ENCODE measurements at places on chromosomes 11 and 22.

DNA sequence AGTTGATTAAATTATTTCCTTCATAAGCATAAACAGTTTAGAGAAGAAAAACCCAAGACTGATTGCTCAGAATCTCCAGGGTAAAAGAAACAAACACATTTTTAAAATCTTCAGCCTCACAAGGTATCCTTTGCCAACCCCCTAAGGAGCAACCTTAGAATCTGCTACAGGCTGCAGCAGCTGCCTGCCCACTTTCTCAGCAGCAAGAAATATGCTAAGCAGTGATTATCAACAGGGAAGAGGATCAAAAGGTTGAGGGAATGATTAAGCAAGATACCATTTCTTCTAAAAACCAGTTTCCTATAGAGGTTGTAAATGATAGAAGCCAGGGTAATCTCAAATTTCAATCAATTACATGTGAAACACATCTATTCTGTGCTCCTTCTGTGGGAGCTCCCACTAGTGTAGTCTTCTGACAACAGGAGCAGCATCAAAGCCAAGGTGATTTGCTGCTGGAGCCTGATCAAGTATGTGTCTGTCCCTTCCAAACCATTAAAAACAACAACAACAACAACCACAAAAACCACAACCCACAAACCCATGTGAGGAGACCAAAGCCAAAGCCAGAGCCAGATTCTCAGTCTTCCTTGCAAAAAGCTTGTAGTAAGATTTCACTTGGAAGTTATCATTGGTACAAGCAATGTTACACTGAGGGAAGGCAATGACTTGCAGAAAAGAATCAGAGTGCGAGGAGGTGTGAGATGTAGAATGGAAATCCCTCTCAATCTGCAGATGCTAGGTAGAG is 761.2 kb downstream of the DLG2 start:
- no peak for DNase-seq

DNA sequence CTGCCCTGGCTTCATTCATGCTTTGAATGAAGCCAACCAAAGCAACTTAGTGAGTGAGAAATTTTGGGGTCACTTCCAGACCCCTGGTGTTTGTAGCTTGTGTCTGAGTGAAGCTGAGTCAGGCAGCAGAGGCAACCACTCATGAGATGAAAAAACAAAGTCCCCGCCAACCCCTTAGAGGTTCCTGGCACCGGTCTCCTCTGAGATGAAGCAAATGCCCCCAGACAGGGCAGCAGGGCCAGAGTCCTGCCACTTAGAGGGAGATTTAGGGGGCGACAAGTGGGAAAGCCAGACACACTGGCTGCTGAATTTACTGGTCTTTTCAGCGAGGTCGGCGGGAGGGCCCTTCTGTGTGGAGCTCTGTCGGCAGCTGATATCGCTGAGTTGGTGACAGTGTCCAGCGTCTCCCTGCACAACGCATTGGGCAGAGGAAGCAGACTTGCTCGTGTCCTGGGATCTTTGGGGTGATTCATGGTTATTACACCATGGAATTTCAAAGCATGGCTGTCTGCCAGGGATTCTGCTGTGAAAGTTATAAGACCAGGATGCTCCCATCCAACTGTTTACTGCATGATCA is 482.6 kb downstream of the MIAT start:
- DNase-seq: peak; percentile 89

DNA sequence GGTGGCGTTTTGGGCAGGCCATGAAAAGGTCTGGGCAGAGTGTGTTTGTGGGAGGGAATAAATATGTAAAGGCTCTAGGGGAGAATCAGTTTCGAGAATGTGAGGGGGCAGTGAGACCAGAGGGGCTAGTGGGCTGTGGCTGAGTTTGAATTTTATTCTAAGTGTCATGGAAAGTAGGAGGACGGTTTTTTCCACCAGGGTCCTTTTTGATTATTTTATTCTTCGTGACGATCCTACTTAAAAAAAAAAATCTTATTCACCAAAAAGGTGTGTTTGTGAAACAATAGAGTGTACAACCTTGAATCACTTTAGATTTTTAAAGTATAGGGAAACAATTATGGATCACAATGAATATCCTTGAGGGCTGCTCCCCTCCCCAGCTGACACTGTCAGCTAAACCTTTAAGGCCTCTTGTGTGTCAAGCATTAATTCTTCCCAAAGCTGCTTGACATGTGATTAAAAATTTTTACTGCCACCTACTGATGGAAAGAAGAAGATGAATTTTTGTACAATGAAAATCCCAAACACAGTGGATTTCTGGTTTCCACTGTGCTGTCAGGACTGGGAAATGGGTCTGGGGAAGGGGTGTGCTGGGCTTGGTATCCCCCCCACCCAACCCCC is 107.5 kb upstream of the OR4B1 start:
- DNase-seq: peak; percentile 68

GRCh38 chr11:22203281-22203680 is 10.4 kb downstream of the ANO5 start:
- no peak for DNase-seq

DNA sequence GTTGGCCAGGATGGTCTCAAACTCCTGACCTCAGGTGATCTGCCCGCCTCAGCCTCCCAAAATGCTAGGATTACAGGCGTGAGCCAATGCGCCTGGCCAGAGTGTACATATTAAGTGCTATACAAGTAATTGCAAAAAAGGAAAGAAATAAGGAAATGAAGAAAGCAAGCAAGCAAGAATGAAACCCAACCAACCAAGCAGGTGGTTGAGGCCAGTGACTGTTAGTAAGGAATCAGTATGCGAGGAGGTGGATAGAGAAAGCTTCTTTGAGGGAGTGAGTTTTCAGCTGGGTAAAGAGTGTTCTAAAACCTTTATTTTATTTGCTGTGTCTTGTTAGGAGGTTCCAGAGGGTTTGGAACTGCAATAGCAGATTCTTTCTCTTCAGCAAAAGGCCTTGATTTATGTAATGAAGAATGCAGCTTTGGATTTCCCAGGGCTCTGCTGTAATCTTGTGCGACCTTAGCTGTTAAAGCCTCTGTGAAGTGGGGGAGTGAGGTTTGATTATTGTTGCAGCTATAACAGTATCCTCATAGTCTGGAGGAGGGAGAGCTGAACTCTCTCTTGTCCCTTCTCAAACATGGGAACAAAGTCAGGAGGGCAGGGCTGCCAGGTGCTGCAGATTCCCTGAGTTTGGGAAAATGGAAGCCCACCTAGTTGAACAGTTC is 5.7 kb downstream of the AMPD3 start:
- no peak for DNase-seq

DNA sequence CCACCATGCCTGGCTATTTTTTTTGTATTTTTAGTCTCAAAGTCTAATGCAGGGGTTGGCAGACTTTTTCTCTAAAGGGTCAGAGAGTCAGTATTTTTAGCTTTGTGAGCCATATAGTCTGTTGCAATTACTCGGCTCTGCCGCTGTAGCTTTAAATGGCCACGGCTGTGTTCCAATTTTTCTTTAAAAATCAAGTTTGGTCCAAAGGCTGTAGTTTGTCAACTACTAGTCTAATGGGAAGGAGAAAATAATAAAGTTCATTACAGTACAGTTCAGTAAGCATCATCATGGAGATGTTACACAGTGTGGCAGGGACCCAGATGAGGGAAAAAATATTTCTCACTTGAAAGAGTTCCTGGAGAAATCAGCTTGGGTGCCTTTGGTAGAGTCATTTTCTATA is 107.6 kb downstream of the CSNK2A3 start:
- peak; percentile 25 for DNase-seq

GRCh38 chr11:69969890-69970784 is 108.0 kb upstream of the ANO1 start:
- no peak for DNase-seq

GRCh38 chr22:41827671-41828070 is 5.2 kb upstream of the SREBF2 start:
- no peak for DNase-seq

DNA sequence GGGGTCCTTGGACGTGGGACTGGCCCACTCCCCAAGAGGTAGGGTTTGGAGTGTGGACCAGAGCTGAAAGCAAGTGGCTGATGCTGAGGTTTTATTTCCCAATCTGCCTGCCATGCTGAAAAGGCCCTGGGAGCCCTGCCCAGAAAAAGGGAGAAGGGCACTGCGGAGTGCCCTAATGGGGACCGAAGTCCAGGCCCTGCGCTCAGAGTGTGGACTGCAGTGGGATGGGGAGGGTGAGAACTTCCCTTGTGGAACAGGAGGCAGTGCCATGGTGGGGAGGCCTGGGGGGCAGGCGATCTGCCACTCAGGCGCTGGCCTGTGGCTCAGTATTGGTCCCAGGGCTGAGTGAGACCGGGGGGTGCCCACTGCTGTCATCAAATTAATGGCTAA is 4.3 kb downstream of the GPR152 start:
- no peak for DNase-seq

- DNase-seq: peak; percentile 87
Measured at GRCh38 chr11:122628810-122629555, 26.5 kb upstream of the UBASH3B start.

DNA sequence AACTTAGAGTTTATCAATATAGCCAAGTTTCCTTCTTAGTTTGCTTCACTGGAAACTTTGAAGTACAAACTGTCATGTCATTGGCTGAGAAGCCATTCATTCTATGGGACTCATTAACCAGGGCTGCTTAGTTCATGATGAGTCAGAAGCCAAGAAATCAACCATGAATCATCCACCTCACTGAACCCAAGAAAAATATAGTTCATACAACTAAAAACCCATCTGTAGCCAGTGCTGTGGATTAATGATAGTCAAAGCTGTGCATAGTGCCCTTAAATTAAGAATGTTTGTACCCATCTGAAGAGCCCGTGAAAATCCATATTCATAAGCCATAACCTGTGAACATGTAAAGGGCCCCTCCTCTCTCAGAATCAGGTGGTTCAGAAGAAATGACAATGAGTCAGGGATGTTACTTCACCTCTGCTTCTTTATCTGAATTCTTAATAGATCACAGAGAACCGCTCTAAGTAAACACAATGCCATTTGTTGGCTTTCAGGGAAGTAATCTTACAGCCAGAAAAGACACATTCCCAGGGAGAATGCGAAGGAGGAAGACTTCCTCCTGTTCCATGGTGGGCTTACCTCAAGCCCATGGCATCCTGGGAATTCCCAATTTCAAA is 25.4 kb downstream of the MMP20 start:
- peak; percentile 95 for DNase-seq

DNA sequence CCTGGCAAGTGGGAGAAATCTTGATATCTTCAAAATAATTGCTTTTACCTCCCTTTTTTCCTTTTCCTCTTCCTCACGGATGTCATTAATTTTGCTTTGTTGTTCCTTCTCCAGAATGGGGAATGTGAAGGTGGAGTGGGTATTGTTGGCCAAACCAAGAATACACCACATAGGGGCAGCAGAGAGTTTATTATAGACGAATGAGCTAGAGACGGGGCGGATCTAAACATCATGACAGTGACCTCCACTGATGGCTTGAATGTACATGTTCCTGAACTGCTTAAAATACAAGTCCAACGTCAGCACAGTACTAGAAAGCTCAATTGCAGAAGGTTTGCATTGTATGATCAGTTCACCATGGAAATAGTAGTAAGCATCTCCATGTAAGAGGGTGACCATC is 122.3 kb upstream of the SNX19 start:
- DNase-seq: peak; percentile 53

GRCh38 chr11:104105155-104105554 is 58.8 kb downstream of the PDGFD start:
- DNase-seq: peak; percentile 10

GRCh38 chr11:70186936-70187335 is 16.2 kb upstream of the FADD start:
- no peak for DNase-seq

- peak; percentile 62 for DNase-seq
Measured at GRCh38 chr11:1150769-1151365, 6.9 kb upstream of the MUC5AC start.

- DNase-seq: no peak
Measured at GRCh38 chr11:116502641-116503061, 270.1 kb downstream of the BUD13 start.

- DNase-seq: peak; percentile 60
Measured at GRCh38 chr22:40484906-40485669, 114.7 kb downstream of the SGSM3 start.

DNA sequence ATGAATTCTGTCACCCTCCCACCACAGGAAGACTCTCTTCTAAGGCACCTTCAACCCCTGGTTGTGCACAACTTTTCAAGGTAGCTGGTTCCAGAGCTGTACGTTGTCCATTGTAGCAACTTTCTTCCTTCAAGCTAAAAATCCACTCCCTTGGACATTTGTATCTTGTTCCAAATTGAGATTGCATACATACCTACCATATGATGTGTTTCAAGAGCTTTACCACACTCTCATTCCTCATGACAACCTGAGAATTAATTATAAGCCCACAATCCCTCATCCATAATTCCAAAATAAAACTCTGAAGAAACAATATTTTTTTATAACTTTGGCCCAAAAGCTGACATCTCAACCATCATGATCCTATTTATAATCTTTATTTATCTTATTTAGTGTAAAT is 3.0 kb downstream of the OR52W1 start:
- DNase-seq: peak; percentile 37

DNA sequence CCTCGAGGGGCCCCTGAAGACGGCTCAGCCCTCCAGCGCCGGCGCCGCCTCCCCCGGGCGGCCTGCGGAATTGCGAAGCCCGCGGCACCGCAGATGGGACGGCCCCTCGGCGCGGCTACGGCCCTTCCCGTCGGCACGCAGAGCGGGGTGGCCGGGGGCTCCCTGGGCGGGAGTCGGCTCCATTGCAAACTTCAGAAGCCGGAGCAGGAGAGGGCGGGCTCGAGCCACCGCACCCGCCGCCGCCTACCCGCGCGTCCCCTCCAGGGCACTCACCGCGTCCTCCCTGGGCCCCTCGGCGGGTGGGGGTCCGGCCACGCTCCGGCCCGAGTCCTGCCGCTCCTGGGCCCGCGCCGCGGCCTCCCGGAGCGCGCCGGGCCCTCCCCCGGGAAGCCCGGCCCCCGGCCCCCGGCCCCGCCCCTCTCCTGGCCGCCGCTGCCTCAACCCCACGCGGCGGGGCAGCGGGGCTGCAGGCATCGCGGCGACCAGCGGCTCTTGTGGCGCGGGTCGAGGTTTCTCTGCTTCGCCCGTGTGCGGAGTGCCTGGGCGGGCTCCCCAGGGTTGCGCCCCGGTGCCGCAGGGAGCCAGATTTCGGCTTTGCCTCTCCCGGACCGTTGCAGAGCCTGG is at the start of gene PACSIN3:
TSS of gene PACSIN3 (minus strand) at position 359 of the 624 bp plus-strand sequence. CDS start 3,707 bp downstream, outside the sequence.
- peak; percentile 60 for DNase-seq

GRCh38 chr11:118623269-118623655 is 15.8 kb downstream of the PHLDB1 start:
- DNase-seq: peak; percentile 61

GRCh38 chr11:118415739-118416068 is 14.3 kb downstream of the ATP5MG start:
- DNase-seq: peak; percentile 98

- no peak for DNase-seq
Measured at GRCh38 chr11:65958291-65958690, 3.2 kb upstream of the SART1 start.

DNA sequence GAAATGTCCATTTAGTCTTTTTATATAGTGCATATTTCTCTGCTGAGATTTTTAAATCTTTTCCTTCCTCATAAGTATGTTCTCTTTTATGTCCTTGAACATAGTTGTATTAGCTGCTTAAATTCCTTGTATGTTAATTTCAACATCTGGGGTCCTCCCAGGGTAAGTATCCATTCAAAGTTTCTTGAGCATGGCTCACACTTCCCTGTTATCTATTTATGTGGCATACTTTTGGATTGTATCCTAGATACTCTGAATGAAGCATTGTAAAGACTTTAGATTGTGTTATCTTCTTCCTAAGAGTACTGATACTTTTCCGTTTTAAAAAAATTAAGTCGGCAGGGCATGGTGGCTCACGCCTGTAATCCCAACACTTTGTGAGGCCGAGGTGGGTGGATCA is 28.4 kb upstream of the PITPNB start:
- DNase-seq: no peak

GRCh38 chr22:44538051-44538450 is 40.0 kb upstream of the RTL6 start:
- DNase-seq: peak; percentile 88

Data from GM23248 (cell line).